Aorta (tissue), 5 donors: ENCODE measurements at places on chromosomes 7 and 10. TPM values are rescaled to one million over a fixed set of nuclear protein-coding genes. Genes with fewer than 3 reads are reported as not detected.

DNA sequence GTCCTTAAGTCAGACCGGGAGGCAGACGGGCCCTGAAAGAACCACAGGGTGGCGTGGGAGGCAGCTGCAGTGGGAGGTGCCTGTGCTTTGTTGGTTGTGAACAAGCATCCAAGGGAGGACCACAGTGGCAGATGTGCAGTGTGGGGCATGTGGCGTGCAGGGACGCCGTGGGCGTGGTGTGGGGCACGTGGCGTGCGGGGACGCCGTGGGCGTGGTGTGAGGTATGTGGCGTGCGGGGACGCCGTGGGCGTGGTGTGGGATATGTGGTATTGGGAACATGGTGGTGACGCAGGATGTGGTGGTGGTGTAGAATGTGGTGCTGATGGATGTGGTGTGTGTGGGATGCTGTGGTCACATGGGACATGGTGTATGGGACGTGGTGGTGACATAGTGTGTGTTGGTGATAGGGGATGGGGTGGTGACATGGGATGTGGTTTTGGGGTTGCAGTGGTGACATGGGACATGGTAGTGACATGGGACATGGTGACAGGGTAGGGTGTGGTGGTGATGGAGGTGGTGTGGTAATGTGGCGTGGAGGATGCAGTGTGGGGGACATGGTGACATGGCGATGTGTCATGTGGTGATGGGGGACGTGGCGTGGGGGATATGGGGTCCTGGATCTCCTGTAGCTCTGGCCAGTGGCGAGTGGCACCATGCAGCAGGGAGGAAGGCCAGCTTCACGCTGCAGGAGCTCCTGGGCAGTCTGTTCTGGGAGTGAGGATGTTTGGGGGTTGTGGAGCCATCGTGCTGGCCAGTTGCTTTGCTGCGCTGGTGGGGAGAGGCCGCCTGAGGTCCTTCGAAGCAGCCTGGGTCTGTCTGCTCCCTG lies 78.8 kb downstream of the INPP5A start:
- DNase-seq = peak; percentile 68

GRCh38 chr10:96431211-96431970 lies 72.6 kb upstream of the OPALIN start:
- no peak for DNase-seq

DNA sequence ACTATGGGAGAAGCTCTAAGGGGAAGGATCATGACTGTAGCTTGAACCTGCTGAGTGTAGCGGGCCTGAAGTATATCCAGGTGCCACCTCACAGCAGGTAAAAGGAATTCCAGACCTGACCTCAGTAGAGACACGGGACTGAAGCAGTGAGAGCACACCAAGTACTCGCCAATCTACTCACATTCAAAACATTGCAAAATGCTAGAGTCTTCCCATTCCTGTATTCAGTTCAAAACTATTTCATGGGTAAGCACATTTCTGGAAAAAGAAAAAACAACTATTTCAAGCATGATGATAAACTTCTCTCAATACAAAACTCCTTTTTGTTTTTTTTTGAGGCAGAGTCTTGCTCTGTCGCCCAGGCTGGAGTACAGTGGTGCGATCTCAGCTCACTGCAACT lies 121.9 kb upstream of the AUTS2 start:
- DNase-seq = no peak

GRCh38 chr7:330511-331230 lies 40.7 kb downstream of the FOXL3 start:
- peak; percentile 61 for DNase-seq

DNA sequence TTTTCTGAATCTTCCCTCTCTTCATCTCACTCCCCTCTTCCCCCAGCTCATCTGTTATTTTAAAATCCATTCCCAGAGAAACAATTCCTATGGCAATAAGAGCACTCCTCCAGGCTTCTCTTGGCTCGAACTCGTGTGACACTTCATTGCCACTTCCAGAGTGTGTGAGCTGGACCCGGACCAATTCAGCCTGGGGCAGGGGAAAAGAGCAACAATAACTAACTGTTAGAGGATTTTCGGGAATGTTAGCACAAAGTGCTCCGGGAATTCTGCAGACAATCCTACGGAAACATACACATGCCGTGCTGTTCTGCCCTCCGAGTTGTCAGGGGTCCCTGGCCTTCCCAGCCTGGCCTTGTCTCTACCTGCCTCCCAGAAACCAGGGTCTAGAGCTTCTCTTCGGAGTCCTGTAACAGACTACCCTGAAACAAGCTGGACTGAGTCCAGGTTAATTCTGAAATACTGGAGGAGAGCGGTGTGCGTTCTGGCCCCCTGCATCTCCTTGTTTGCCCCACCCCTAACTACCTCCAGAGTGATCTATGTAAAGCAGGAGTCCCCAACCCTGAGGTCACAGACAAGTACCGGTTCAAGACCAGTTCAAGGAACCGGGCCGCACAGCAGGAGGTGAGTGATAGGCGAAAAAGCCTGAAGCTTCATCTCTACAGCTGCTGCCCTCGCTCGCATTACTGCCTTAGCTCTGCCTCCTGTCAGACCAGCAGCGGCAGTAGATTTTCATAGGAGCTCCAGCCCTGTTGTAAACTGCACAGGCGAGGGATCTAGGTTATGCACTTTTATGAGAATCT lies 11.3 kb downstream of the COL26A1 start:
- DNase-seq = no peak

DNA sequence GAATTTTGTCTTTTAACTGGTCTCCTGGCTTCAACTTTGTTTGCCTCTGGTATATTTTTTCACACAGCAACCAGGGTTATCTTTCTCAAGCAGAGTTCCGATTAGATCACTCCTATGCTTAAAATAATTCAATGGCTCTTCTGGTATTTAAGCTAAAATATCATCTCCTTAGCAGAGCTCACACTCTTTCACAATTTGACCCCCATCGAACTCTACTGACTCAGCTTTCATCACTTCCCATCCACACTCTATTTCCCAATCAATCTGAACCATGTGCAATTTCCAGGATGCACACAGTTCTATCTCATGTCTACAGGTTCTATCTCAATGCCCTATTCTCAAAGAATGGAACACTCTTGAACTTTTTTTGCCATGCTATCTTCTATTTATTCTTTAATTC lies 809.5 kb downstream of the GRID1 start:
- no peak for DNase-seq

DNA sequence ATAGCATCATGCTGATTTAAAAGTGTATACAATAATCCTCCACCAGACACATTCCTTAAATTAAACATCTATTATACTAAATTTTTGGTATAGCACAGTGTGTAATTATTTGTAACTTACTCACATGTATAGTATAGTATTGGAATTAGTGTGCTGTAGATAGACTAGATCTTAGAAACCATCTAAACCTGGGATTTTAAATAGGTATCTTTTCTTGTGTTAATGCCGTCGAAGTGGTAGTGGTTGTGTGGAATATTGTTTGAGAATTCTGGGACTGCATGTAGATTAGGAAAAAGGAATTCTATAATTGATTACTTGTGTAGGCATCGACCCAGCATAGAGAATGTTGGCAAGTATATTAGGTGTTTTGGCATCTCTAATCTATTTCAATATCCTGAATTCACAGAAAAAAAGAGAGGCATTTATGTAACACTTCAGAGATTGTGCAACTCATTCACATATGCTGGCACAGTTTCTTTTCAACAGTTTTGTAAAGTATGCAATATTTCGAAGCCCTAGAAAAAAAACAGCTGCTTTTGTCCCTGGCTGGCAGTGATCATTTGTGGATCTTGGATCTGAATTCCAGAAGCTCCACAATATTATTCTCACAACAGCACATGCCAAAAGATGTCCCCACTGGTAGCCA lies 145.5 kb upstream of the AGR3 start:
- DNase-seq = no peak

- DNase-seq = no peak
Measured at GRCh38 chr10:37754538-37755323, 102.7 kb downstream of the ZNF248 start.

- DNase-seq = no peak
Measured at GRCh38 chr7:137017221-137017620, 148.8 kb downstream of the CHRM2 start.

DNA sequence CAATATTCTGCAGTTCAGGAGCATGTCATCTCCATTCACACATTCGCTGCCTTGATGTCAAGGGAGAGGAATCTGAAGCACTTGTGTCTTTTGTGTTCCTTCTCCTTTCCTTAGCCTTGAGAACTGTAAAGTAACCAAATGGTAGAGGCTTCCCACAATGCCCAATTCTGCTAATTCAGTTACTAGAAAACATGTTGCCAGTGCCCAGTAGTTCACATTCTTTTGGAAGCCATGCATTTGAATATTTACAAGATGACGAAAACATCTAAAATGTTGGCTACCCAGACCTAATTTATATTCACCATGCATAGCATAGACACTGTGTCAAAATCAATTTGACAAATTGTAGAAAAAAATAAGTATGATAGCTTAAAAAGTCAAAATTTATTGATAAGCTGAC lies 852.7 kb upstream of the PHF14 start:
- DNase-seq = no peak

DNA sequence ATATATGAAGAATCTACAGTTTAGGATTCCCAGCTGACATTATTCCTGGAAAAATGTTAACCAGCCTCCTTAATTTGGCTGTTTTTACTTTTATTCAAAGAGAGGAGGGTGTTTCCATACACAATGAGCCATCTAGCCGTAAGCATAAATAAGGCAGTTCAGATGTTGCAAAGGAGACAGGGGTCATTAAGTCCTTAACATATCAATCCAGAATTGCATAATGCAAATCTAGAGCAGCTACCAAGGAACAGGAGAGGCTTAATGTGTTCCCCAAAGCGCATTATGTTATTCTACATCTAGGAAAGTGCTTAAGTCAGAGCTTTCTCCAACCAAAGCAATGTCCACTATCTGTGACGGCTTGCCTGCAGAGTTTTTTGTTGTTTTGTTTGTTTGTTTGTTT lies 32.4 kb upstream of the TCF7L2 start:
- no peak for DNase-seq

DNA sequence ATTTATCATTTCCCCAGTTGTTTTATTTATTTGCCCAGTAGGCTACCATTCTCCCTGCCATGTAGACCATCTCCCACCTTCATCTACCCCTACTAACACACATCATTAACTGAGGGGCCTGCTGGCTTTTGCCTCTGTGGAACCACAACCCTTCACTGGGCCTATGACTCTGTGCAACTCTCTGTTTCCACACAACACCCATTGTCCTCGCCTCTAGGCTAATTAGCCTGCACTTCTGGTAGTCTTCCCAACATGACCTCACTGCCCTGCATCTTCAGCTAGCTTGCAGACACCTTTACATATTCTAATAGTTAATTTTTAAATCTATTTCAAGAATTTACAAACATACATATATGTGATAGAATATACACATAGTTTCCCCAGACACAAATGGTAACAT lies 7.5 kb downstream of the ANKIB1 start:
- no peak for DNase-seq

DNA sequence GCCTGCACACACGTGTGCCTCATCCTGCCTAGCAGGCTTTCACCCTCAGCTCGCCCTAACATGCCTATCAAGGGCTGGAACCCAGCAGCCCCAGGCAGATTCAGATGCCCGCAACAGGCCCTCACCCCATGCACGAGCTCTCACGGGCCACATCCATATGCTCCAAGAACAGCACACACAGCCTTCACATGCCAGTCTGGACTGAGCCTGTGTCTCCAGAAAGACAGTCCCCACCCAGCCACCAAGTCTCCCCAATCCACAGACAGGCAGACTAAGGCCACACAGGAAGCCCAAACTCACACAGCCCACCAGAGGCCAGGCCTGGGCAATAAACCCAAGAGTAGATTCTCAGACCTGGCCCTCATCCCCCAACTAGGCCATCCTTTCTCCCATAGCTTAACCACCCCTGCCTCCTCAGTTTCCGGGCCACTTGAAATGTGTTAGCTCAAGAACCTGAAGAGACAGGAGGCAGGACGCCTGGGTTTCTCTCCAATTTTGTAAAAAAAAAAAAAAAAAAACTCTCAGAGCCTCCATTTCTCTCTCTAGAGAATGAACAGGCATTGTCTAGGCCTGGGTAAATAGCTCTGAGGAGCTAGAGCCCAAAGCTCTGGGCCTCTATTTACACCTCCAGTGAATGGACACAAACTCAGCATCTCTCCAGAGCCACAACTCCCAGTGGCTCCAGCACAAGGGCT lies 6.8 kb downstream of the LDB1 start:
- DNase-seq = no peak

DNA sequence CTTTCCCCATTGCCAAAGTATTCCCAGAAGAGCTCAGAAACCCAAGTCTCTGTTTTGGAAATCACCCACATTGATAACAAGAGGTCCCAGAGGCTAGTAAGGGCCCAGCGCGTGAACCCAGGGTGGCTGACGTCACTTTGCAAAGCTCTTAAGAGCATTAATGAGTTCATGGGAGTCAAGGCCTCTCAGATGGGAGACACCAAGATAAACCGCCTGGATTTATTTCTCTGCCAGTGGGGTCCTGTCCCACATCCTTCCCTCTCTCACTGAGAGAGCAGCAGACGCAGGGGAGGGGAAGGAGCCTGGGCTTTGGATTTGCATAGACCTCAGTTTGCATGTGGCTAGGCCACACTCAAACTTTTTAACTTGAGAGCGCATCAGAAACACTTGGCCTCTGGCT lies 184.8 kb upstream of the PDE1C start:
- DNase-seq = no peak

GRCh38 chr7:69692611-69693010 lies 94.3 kb downstream of the AUTS2 start:
- DNase-seq = no peak

- DNase-seq = peak; percentile 86
Measured at GRCh38 chr10:125016611-125017202, 74.8 kb downstream of the ZRANB1 start.

DNA sequence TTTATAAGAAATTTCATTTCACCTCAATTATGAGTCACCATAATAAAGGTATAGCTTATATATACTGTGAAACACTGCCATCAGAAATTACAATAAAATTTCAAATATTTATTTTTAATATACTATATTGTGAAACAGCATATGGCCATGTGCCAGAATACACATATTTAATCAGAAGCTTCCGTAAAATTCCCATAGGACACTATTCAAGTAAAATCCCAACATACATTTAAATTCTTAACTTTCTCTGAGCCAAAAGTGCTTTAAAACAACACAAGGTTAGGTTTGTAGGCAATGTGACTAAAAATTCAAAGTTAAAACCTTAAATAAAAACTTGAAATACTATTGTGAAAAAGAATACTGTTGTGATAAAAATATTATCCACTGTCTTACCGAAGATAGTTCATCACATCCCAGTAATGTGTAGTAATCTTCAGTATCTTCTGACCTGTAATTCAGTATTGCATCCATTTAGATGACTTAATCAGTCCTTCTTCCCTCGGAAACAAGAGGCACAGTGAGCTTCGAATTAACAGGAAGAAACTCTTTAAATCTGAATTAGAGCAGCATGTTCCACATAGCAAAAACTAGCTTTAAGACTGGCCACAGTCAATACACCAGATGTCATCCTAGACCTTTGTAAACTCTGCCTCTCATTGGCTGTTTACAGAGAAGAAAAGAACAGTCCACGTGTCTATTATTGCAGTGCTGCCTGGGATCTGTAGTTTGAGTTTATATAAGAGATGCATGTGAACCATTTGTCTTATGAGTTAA lies at the start of gene DNAJC12:
Gene DNAJC12, minus strand, starts transcription at position 648 of the 774 bp plus-strand sequence. Its CDS starts 177 bp downstream, at position 471.
- DNase-seq = no peak

CPA4 gene
- polyA plus RNA-seq = 0.18 TPM

HYAL4 gene
- polyA plus RNA-seq = not detected

NODAL gene
- 0.13 TPM for polyA plus RNA-seq

HIF1AN gene
- polyA plus RNA-seq = 10.8 TPM

CYP3A4 gene
- not detected for polyA plus RNA-seq
